ENCODE measurements at places on chromosomes 13 and 19.

- no peak for DNase-seq
Measured at GRCh38 chr19:30174357-30174645, 197.9 kb upstream of the ZNF536 start.

- peak; percentile 37 for DNase-seq
Measured at GRCh38 chr19:35757231-35757748, 461 bp upstream of the HSPB6 start.

GRCh38 chr13:34156841-34157365, 339.0 kb downstream of the RFC3 start:
- peak; percentile 57 for DNase-seq

GRCh38 chr13:80109303-80109702, 231.6 kb downstream of the SPRY2 start:
- no peak for DNase-seq

DNA sequence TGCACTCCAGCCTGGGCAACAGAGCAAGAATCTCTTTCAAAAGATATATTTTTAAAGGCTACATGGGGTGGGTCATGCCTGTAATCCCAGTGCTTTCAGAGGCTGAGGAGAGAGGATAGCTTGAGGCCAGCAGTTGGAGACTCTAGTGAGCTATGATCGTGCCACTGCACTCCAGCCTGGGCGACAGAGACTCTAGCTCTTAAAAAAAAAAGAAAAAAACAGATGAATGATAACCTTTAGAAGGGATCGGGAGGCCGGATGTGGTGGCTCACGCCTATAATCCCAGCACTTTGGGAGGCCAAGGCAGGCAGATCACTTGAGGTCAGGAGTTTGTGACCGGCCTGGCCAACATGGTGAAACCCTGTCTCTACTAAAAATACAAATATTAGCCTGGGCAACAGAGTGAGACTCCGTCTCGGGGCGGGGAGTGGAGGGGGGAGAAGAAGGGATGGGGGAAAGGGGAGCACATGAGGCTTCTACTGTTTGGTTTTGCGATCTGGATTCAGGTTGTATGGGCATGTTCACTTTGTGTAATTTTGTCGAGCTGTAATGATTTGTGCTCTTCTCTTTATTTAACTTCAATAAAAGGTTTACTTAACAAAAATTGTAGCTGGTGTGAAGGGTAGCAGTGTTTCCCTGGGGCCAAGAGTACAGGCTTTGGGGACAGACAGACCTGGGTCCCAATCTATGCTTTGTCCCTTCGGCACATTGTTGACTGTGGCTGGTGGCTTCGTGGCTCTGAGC, 1.1 kb upstream of the PSMC4 start:
- no peak for DNase-seq

- DNase-seq, result no peak
Measured at GRCh38 chr13:20714161-20714560, 10.7 kb downstream of the IL17D start.

DNA sequence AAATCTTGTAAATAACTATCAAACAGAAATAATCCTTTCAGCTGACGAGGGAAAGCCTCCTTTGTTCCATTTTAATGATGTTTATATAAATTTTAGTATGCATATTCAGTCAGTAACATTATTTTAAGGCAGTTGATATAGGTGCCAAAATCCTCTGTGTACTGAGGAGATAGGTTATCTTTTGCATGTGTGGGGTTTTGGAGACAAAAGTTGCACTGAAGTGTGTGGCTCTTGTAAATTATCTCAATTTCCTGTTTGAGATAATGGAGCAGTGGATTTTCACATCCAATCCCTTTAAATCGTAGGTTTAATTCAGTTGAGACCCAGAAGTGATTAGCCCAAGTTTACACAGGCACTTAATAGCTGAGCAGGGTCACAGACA, 106.6 kb downstream of the RGCC start:
- no peak for DNase-seq

GRCh38 chr19:7515110-7515644, 726 bp upstream of the ZNF358 start:
- DNase-seq, result no peak

GRCh38 chr13:71312923-71313322, 554.1 kb downstream of the DACH1 start:
- DNase-seq, result no peak

DNA sequence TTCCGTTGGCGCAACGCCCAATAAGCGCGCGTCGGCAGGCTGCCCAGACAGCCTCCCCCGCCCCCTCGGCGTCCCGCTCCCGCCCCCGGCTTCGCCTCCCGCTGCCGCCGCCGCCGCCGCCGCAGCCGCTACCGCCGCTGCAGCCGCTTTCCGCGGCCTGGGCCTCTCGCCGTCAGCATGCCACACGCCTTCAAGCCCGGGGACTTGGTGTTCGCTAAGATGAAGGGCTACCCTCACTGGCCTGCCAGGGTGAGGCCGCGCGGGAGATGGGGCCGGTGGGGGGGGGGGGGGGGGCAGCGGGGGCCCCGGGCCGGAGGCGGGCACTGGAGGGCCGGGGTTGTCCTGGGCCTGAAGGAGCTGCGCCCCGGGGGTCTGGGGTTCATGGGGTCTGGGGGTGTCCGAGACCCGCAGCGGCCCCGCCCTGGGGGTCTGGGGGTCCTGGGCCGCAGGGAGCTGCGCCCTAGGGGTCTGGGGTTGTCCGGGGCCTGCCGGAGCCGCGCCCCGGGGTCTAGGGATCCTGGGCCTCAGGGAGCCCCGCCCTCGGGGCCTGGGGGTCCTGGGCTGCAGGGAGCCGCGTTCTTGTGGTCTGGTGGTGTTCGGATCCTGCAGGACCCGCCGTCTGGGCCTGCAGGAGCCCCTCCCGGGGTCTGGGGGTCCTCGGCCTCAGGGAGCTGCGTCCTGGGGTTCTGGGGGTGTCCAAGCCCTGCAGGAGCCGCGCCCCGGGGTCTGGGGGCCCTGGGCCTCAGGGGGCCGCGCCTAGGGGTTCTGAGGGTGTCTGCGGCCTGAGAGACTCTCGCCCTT, at the start of gene HDGFL2:
HDGFL2 (plus strand) TSS at position 124 of the 801 bp plus-strand sequence; CDS start at position 178, 54 bp downstream.
- no peak for DNase-seq

Measured in Kasumi-1 (cell line).